ENCODE measurements at places on chromosomes 16 and 17. TPM values are rescaled to one million over a fixed set of nuclear protein-coding genes. Genes with fewer than 3 reads are reported as not detected.

- DNase-seq: no peak
Measured at GRCh38 chr16:74635303-74635702, 28.4 kb upstream of the GLG1 start.

Gene ATXN1L
- 23.0 TPM for polyA plus RNA-seq

Gene ZKSCAN2
- 5.1 TPM for polyA plus RNA-seq

- no peak for DNase-seq
Measured at GRCh38 chr17:4007346-4008081, 43.3 kb upstream of the ATP2A3 start.

Measured in muscle of leg (tissue), 16 donors.